H7 (cell line): ENCODE measurements at places on chromosomes 12 and 14.
A peak's percentile ranks its signal among the peaks of the same experiment; 100 is the strongest.

GRCh38 chr12:89597210-89597609, 71.4 kb upstream of the POC1B start:
- DNase-seq: no peak

DNA sequence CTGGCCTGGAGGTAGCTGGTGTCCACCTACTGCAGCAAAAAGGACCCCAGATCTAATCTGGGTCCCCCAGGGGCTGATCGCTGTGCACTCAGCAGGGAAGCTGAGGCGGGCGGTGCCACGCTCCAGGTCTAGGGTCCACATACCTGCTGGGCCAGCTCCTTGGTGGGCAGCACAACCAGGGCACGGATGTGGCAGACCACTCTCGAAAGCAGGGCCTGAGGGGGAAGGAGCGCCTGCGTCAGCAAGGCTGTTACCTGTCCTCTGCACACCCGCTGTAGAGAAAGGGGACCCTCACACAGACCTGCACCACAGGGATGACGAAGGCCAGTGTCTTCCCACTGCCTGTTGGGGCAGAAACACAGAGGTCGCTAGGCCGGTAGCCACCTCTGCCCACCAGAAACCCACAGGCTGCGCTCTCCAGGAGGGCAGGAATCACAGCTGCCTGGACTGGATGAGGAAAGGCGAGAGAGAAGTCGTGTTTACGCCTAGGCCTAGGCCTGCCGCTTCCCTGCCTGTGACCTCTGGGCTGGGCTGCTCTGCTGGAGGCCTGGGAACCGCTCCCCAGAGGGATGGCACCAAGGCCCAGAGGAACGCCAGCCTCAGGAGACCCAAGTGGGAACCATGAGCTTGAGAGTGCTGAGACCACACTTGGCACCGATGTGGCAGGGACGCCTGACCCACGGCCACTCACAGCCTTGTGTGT, 2.0 kb downstream of the DDX51 start:
- no peak for DNase-seq

- peak; percentile 38 for DNase-seq
Observed at GRCh38 chr12:76952995-76953394, 74.2 kb upstream of the CSRP2 start.

GRCh38 chr12:2673966-2674810, 120.6 kb upstream of the FKBP4 start:
- peak; percentile 75 for DNase-seq

GRCh38 chr12:21384261-21384660, 11.6 kb downstream of the IAPP start:
- DNase-seq: no peak

- DNase-seq: peak; percentile 54
Observed at GRCh38 chr14:51283402-51284085, 43.5 kb downstream of the TMX1 start.

GRCh38 chr12:4133636-4134447, 139.7 kb upstream of the CCND2 start:
- DNase-seq: peak; percentile 46

DNA sequence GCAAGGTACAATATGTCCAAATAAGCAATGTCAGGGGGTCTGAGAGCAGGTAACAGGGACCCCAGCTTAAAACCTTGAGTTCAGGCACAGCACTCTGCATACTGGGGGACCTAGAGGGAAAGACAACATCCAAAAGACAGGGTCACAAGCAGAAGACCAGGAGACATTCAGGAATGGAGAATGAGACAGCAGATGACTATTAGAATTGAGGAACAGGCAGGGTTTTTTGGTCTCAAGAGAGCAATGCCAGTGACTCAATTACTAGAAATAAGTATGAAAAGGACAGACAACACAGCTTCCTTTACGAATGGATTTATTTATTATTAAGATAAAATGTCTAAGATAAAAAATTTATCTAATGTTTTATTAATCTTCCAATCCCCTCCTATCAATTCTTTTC, 223.0 kb downstream of the PTPRO start:
- DNase-seq: no peak

- peak; percentile 13 for DNase-seq
Observed at GRCh38 chr12:23704992-23705943, 244.2 kb downstream of the SOX5 start.

- peak; percentile 53 for DNase-seq
Observed at GRCh38 chr14:71647086-71647784, 285.0 kb upstream of the RGS6 start.

GRCh38 chr12:126067626-126068329, 1002.5 kb downstream of the AACS start:
- no peak for DNase-seq

GRCh38 chr12:110366321-110367142, 37.0 kb downstream of the ANAPC7 start:
- peak; percentile 50 for DNase-seq
